ENCODE measurements at places on chromosomes 4 and X. TPM values are rescaled to one million over a fixed set of nuclear protein-coding genes. Genes with fewer than 3 reads are reported as not detected.

GRCh38 chr4:3599951-3600350 is 67.7 kb upstream of the LRPAP1 start:
- DNase-seq, result no peak

GRCh38 chr4:186485561-186486062 is 69.8 kb downstream of the MTNR1A start:
- no peak for DNase-seq

DNA sequence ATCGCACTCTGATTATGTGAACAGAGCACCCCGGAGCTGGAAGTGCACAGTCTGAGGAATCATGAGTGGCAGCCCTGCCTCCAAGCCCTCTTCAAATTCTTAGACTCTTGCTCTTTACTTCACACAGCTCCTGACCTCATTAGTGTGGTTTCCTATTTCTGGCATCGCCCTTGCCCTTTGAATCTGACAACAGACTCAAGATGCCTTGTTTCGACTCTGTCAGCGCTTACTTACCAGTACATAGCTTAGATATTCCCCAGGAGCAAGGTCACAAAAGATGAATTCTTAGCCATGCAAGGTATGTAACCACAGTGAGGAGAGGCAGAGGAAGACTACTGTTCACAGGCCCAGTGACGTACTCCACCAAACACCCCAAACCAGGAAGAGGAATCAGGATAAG is 167.2 kb downstream of the KDR start:
- DNase-seq, result no peak

DNA sequence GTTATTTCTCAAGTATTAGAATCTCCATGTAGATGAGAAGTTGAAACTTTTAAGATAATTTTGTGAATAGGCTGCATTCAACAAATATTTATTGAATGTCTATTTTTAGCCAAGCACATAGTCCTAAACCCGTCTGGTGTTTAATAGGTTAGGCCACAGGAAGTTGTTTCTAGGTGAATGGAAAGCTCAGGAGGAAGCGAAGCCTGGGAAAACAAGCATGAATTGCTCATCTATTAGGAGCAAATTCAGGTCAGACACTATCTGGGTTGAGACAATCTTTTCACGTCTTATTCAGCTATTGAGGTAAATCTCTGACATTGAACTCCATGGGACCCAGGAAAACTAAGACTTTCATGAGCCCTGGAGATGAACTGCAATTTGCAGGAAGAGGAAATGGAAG is 43.1 kb upstream of the FREM3 start:
- DNase-seq, result no peak

The SYTL5 gene
- 10.2 TPM for total RNA-seq

The UGT2B10 gene
- total RNA-seq, result not detected

DNA sequence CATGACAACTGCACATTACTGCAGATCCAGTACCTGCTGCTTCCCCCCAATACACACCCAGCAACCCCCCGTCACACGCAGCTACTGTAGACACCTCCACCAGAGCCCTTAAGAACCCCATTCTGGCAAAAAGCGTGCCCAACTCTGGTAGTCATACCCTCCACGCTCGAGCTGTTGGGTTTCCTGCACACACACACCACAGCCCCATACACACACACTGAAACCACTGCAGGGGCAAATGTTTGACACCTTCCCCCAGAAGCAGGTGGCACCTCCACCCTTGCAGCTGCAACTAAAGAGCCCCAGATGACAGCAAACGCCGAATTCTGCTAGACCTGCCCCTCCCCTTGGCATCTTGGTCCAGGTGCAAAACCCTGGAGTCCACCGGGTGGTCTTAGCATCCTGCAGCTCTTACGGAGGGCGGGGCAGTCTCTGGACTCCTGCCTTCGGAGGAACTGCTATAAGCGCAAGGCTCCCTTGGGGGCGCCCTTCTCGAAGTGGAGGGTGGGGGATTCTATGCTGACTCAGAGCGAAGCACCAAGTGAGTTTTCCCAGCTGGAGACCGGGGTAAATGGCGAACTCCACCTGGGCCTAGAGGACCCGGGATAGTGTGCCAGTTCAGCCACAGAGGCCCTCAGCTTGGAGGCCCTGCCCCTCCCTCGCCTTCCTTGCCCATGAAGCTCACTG is 1.5 kb downstream of the FRMPD3 start:
- no peak for DNase-seq

The WDR17 gene
- 0.13 TPM for total RNA-seq

The CCKAR gene
- not detected for total RNA-seq

The VAMP7 gene
- total RNA-seq, result 21.5 TPM

The L1CAM gene
- 0.26 TPM for total RNA-seq

GRCh38 chrX:110056419-110056818 is 53.5 kb downstream of the TMEM164 start:
- DNase-seq, result no peak

The COL25A1 gene
- under 0.01 TPM for total RNA-seq

DNA sequence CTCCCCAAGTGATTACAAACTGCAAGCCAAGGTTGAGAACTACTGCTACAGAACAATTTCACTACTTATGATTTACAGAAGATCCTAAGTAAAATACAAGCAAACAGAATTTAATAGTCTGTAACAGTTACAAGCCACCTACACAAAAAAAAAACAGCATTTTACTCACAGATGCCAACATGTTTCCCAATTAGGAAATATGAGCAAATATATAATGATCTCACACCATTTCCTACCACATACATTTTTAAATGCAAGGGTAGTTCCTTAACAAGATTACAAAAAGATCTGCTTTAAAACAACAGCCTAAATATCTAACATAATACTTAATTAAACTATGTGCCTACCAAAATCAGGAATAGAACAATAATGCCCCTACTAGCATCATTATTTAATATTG is 63.4 kb downstream of the EFHC2 start:
- DNase-seq, result no peak

DNA sequence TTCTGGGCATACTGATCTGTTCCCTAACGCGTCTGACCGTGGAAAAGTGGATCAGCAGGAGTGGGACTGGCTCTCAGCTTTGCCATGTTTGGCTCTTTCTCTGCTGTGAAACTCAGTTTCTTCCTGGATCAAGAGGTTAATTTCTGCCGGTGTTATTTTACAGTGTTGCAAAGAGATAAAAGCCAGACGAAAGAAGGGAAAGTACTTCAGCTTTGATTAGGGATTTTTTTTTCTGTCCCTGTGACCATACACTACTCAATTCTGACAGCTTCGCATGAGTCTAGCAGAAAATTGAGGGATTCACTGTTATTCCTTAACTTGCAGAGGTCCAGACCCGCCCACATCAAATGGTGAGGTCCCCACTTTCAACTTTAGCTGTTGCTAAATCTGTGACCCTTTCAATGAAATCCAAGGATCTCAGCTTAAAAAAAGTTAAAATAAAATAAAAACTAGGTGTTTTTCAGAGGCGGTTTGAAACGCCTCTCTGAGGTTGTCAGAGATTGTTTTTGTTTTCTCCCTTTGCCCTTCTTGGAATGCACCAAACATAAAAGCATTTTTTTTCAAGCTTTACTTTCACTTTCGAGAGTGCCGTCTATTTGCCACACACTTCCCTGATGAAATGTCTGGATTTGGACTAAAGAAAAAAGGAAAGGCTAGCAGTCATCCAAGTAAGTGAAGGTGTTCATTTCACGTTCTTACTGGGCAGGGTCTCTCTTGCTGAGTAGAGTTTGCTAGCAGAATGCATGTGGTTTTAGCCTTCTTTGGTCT is at the start of gene TLR3:
TLR3 (plus strand) TSS at position 576 of the 768 bp plus-strand sequence. CDS start 7,464 bp downstream, outside the sequence.
- peak; percentile 38 for DNase-seq

The SLC25A5 gene
- total RNA-seq, result 551 TPM

The ADGRL3 gene
- under 0.01 TPM for total RNA-seq

The ASB11 gene
- total RNA-seq, result not detected

The CFAP99 gene
- not detected for total RNA-seq

DNA sequence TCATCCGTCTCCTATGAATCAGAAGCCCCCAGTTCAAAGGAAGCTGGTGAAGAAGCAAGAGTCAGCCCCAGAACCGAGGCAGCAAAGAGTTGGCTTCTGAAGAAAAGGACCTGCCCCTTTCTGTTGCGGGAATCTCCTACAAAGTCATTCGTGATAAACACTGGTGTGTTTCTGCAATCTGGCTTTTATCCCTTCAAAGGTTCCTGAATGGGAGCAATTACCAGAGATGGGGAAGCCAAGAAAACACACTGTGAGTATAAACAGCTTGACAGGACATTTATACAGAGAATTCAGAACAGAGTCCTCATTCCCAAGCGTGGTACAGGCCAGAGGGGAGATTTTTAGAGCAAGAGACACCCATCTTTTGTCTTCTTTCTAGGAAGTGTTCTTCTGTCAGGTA is 226.8 kb upstream of the LNX1 start:
- no peak for DNase-seq

GRCh38 chrX:115522952-115523351 is 38.0 kb upstream of the PLS3 start:
- DNase-seq, result no peak

The NRK gene
- total RNA-seq, result not detected

DNA sequence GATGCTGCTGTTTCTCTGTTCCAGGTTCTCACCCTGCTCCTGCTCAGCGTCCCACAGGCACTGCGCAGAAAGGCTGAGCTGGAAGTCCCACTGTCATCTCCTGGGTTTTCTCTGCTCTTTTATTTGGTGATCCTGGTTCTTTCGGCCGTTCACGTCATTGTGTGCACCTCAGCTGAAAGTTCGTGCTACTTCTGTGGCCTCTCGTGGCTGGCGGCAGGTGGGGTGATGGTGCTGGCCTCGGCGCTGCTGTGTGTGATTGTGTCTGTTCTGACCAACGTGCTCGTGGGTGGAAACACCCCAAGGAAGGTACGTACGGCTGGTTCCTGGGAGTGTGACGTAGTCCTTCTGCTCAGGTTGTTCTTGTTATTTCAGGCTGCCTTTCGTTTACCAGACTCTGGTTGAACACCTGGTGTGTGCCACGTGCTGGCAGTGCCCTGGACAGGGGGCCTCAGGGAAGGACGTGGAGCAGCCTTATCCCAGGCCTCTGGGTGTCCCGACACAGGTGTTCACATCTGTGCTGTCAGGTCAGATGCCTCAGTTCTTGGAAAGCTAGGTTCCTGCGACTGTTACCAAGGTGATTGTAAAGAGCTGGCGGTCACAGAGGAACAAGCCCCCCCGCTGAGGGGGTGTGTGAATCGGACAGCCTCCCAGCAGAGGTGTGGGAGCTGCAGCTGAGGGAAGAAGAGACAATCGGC is 22.8 kb downstream of the PIGG start:
- DNase-seq, result no peak

The C1QTNF7 gene
- not detected for total RNA-seq

DNA sequence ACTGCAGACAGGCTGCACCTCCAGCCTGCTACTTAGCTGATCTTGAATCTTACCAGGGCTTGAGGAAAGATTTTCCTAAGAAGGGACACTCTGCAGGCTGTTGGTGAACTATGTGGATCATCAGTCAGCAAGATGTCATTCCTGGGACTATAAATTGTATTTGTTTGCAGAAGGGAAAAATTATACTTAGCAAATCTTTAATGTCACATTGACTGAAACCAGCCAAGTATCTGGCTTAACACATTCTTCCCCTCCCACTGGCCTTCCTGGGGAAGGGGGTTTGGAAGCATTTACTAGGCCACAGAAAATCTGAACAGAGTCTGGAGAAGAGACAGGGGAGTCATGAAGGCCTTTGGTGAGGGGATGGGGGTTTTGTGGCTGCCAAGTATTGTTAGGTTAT is 156.7 kb upstream of the EOLA2 start:
- DNase-seq, result no peak

DNA sequence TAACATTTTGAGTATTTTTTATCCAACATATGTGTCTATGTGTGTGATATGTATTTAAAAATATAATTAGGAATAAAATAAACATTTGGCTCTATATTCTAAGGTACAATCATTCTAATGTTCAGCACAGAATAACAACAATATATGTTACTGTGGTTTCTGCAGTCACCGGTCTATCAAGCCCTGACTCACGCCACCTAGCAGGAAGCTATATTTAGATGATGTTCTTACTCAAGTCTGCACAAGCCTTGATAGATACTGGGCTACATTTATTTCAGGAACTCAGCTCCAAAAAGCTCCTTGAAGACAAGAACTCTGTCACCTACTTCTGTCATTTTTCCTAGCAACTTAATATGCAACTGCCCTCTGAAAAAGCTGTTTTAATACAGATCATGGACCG is 152.0 kb upstream of the FTHL17 start:
- peak; percentile 85 for DNase-seq

The HELQ gene
- total RNA-seq, result 10.1 TPM

All from bronchial epithelial cell (primary cell).